ENCODE measurements at places on chromosomes 1 and 21. TPM values are rescaled to one million over a fixed set of nuclear protein-coding genes. Genes with fewer than 3 reads are reported as not detected.

The SMCP gene
- not detected for total RNA-seq

The PLOD1 gene
- 97.6 TPM for total RNA-seq

The TMEM269 gene
- total RNA-seq, result 0.52 TPM

The GNG5 gene
- total RNA-seq, result 20.9 TPM

The DHCR24 gene
- total RNA-seq, result 9.9 TPM

The CELA3B gene
- total RNA-seq, result not detected

The FMN2 gene
- 2.1 TPM for total RNA-seq

The SYPL2 gene
- total RNA-seq, result 38.6 TPM

The DBT gene
- 4.7 TPM for total RNA-seq

The NCF2 gene
- 8.9 TPM for total RNA-seq

The MARK1 gene
- 9.9 TPM for total RNA-seq

The IRF6 gene
- 0.52 TPM for total RNA-seq

The CCSAP gene
- 5.2 TPM for total RNA-seq

Measured in skeletal muscle tissue (tissue), 5 donors.